A549 treated with AZD2906 at 1 μM for 4 hours (cell line): ENCODE measurements at places on chromosomes 13 and 19. TPM values are rescaled to one million over a fixed set of nuclear protein-coding genes. Genes with fewer than 3 reads are reported as not detected.

Gene GJB6
- total RNA-seq = 0.02 to 0.14 TPM in 2 of 5 replicates, not detected in the others

Gene LILRB4
- not detected in 5 replicates for total RNA-seq

Gene ZNF471
- 0.02 to 0.07 TPM (median 0.05 TPM) in 5 replicates for total RNA-seq

Gene CGB7
- total RNA-seq = 0.32 to 0.76 TPM (median 0.42 TPM) in 5 replicates

Gene CGB1
- not detected in 5 replicates for total RNA-seq

Gene C19orf73
- total RNA-seq = 0.91 to 2.0 TPM (median 1.6 TPM) in 5 replicates

Gene CD33
- 0.08 to 0.10 TPM (median 0.09 TPM) in 4 of 5 replicates, not detected in the other for total RNA-seq
